Activated CD4-positive, alpha-beta T cell treated with anti-CD3 and anti-CD28 coated beads, Interleukin-2, amount 50 U/mL, for 48 hours (primary cell): ENCODE measurements at places on chromosomes 1 and 21.

GRCh38 chr1:171084091-171084490, 6.6 kb upstream of the FMO3 start:
- no peak for DNase-seq

DNA sequence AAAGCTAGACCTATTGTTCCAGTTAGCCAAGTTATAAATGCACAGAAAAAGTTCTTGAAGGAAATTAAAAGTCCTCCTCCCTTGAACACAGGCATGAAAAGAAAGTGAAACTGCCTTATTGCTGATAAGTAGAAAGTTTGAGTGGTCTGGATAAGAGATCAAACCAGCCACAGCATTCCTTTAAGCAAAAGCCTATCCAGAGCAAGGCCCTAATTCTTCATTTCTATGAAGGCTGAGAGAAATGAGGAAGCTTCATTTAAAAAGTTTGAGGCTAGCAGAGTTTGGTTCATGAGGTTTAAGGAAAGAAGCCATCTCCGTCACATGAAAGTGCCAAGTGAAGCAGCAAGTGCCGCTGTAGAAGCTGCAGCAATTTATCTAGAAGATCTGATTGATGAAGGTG, 2.7 kb upstream of the SSX2IP start:
- no peak for DNase-seq

GRCh38 chr21:31264574-31264973, 79.5 kb downstream of the TIAM1 start:
- no peak for DNase-seq

- no peak for DNase-seq
Measured at GRCh38 chr1:37137014-37137413, 102.7 kb upstream of the GRIK3 start.

GRCh38 chr1:20282533-20282932, 8.1 kb upstream of the VWA5B1 start:
- DNase-seq = no peak

GRCh38 chr1:238052496-238053266, 162.0 kb upstream of the ZP4 start:
- DNase-seq = no peak

- no peak for DNase-seq
Measured at GRCh38 chr1:201565024-201565730, 26.2 kb downstream of the NAV1 start.

- DNase-seq = no peak
Measured at GRCh38 chr1:22001409-22001808, at the start of gene CELA3A. TSS of gene CELA3A (plus strand) at chr1:22001657. CDS start at chr1:22001675, 18 bp downstream.

DNA sequence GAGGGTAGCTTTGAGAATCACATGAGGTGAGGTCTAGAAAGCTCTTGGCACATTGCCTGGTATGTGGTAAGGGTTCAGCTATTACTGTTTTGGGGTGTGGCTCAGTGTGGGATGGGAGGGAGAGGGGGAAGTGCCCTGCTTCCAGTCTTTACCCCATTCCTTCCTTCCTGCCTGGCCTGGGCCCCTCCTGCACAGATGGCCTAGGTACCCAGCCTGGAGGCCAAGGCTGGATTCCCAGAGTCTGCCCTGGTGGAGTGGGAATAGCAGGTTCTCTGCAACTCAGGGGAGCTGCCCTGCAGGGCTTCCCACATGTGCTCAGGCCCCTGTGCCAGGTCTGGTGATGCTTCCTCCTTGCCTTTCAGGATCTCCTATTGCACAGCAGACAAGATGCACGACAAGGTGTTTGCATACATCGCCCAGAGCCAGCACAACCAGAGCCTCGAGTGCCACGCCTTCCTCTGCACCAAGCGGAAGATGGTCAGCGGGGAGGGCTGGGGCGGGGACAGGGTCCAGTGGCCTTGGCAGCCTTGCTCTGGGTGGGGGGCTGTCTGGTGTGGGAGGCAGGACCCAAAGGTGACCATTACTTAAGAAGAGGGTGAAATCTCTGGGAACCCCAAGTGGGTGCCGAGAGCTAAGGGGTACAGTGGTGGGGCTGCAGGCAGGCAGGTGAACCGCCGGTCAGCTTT, 13.5 kb downstream of the LDLRAP1 start:
- DNase-seq = no peak

GRCh38 chr1:78045563-78045925, 222 bp upstream of the GIPC2 start:
- DNase-seq = no peak

GRCh38 chr1:114025609-114026401, 46.5 kb downstream of the OLFML3 start:
- DNase-seq = no peak

GRCh38 chr1:54497338-54497737, 50.7 kb upstream of the ACOT11 start:
- DNase-seq = no peak

GRCh38 chr1:14217384-14217783, 381.1 kb upstream of the KAZN start:
- no peak for DNase-seq

DNA sequence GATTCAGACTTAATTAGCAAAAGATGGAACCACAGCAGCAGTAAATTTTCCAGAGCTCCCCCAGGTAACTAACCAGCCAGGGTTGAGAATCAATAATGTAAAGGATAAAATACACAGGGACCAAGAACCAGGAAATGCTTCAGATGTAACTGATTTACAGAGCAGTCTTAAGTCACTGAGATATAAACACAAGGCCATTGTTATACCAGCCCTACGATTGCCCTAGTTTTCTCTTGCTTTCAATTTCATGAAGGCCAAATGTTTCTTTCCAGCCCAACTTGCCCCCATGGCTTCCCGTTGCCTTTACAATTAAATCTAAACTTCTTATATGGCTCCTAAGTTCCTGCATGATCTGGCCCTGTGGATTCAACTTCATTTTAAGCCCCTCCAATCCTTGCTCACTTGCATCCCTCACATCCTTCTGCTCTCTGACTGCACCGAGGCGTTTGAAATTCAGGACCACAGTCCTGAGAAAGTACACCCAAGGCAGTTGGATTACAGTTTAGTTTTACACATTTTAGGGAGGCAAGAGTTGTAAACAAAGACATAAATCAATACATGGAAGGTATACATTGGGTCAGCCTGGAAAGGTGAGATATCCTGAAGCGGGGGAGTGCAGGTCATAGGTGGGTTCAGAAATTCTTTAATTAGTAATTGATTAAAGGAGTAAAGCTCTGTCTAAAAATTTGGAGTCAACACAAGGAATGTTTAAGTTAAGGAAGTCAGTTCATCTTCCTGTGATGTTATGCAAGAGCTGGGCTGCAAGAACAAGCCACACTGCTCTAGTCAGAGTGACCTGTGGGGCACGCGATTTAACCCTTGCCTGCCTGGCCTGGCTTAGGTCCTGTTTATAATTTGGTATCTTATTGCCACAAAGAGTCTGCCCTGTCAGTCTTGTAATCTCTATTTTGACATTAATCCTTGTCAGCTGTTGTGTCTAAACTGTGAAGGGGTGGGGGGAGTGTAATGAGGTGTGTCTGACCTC, 69.9 kb upstream of the COG2 start:
- DNase-seq = no peak

GRCh38 chr1:26542771-26543451, 13.3 kb downstream of the RPS6KA1 start:
- DNase-seq = no peak

GRCh38 chr1:159900755-159901360, 893 bp upstream of the CFAP45 start:
- no peak for DNase-seq

DNA sequence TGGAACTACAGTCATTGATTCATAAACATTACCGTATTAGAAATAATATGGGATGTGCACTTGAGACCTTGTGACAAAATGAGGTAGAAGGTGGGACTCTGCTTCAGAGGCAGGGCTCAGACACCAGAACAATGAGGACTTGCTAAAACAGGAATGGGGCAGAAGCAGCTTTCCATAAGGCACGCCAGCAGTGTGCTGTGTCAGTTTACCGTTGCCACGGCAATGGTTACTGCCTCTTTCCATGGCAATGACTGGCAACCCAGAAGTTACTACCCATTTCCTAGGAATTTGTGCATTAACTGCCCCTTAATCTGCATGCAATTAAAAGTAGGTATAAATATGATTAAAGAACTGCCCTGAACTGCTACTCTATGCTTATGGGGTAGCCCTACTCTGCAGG, 169.0 kb downstream of the CHRM3 start:
- no peak for DNase-seq

DNA sequence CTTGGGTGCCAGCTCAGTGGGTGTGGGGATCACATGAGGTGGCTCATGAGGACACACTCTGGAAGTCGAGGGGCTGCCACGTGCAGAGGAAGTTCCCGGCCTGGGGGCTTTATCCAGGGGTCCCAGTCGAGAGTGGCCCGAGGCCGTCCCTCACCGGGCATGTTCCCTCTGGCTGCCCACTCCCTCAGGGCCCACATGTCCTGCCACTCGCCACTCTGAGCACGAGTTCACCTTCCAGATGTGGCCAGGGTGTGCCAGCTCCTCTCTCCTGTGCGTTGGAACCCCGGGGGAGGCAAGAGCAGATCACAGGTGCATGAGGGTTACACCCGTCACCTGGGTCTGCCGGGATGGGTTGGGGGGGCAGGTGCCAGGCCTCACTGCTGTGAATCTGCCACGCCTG, 14.6 kb downstream of the TMEM201 start:
- no peak for DNase-seq

- DNase-seq = no peak
Measured at GRCh38 chr21:42566524-42567213, 53.0 kb downstream of the SLC37A1 start.

DNA sequence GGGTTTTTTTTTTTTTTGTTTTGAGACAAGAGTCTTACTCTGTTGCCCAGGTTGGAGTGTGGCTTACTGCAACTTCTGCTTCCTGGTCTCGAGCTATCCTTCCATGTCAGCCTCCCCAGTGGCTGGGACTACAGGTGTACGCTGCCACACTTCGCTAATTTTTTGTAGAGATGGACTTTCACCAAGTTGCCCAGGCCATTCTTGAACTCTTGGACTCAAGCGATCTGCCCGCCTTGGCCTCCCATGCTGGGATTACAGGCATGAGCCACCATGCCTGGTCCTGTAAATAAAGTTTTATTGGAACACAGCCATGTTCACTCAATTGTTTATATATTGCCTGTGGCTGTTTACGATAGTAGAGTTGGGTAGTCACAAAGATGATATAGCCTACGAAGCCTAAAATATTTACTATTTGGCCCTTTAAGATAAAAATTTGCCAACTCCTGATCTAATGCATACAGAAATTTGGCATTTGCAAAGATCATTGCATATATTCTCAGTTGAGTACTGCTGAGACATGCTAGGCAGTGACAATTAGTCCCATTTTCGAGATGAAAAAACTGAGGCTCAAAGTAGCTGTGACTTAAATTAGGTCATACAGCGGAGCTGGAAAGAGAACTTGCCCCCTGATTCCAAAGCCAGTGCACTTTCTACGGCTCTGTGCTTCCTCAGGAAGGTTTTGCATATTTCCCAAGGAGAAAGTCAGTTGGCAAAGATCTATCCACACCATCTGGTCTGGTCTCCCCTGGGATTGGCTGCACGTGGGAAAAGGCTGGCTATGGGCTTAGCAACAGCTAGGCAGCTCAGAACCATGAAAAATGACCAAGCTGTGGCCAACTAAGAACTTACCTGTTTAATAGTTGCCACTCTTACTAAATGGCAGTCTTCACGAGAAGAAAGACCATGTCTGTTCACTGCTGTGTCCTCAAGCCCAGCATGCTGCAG, 19.4 kb downstream of the MECR start:
- DNase-seq = no peak

DNA sequence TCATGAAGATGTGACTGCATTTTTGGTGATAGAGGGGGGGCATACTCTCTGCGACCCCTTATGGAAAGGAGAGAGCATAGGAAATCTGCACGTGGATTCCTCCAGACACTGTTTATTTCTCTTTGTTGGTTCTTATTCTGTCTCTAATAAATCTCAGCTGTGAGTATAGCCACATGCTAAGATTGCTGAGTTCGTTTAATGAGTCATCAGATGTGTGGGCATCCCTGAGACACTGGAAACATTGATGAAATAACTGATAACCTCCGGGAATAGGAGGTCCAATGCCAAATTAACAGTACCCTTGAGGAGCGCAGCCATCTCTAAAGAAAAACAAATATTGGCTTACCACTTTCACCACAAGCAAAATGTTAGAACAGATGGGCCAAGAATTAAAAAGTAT, 880.2 kb upstream of the NEGR1 start:
- DNase-seq = no peak

- DNase-seq = no peak
Measured at GRCh38 chr21:36959020-36959835, 7.2 kb downstream of the HLCS start.

DNA sequence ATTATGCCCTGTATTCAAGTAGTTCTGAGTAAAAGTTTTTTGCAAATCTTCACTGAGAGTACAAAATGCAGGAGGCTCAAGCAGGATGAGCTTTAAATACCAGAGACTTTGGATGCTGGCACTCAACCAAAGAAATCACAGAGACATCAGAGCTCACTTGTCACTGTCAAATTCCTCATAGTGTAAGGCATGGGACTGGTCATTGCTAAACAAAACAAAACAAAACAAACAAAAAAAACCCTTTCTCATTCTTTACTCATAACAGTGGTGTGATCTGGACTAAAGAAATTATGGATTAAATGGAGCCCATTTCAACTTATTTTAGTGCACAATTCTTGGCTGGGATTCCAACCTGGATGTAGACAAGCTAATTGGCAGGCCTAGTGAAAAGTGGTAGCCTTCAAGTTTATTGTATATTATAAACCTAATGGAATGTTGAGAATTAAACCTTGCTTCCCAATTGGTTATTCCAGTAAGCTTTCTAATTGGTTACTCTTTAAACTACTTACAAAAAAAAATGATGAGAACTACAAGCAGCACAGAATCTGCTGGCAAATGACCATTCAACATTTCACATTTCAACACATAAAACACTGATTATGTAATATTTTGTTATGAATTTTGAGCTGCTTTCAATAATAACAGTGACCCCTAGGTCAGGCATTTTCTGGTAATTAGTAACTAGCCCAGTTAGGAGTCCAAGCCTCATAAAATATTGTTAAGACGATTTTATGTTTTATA, 30.6 kb upstream of the NEK7 start:
- no peak for DNase-seq

DNA sequence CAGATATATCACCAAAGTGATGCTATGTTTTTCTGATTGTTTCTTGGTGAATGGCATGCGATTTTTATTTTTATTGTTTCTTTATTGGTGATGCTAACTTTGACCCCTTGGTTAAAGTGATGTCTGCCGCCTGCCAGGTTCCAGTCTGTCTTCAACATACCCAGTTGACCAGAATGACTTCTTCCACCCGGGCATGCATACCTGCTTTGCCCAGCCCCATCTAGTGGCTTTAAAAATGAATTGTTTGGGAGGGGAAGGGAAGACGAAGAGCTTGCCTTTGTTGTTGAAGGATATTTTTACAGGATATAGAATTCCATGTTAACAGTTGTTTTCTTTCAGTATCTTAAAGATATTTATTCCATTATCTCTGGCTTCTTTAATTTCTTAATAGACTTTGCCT, 65.1 kb downstream of the ATG4C start:
- DNase-seq = no peak

DNA sequence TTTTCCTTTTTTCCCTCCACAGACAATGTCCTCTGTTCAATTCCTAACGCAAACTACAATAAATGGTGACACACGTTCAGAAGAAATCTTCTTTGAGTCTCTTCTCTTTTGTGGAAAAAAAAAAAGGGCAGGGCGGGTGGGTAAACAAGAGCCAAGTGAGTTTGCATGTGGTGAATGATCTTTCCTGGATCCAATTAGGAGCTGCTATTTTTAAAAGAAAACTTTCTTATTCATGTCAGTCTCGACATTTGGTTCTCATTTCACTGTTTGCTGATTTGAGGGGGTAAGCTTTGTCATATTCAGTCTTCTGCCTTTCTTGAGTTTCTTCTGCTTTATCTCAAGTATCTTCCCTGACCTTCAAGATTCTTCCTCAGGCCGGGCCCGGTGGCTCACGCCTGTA, 29.2 kb upstream of the KIF1B start:
- DNase-seq = no peak

- no peak for DNase-seq
Measured at GRCh38 chr21:46323227-46323709, 402 bp downstream of the C21orf58 start.
